ENCODE measurements at places on chromosomes 16 and 17.

DNA sequence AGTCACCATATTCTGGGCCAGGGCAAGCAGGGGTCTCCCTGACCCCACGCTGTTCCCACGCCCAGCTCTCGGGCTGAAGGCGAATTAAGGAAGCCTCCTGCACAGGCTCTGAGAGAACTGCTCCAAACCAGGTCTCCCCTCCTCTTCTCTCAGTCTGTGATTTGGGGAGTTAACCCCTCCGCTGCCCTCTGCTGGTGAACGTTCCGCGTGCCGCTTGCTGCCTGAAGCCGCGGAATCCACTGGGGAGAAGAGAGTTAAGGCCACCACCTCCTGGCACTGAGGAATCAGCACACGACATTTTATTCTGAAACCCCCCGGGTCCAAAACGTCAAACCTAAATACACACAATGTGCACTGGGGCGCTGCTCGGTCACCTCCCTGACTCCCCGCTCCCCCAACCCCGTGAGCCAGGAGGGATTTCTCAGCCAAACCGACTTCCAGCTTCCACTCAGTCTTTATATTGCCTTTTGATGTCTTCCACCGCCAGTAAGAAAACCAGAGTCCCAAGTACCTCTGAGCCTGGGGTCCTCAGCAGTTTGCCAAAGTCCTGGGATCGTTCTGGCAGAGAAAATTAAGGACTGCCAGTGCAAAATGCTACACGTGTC lies 54.4 kb upstream of the RCVRN start:
- no peak for DNase-seq

- no peak for DNase-seq
These were observed 4.2 kb downstream of the GIT1 start for GRCh38 chr17:29585080-29585751.

DNA sequence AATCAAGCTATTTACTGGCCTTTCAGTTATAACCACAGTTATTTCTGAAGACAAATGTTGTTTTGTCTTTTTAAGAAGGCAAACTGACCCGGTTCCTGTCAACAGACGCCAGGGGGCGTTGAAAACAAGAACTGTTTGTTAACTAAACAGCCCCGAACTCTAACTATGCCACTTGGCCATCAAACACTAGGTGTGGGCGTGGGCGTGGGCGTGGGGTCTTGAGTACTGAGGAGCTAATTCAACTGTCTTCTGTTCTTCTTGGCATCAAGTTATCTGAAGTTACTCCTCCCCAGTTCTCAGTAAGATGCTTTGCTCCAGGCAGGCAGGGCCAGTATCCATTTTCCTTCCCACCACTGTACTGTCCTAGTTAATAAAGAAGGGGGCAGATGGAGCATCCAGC lies 63.3 kb upstream of the MTMR4 start:
- peak; percentile 23 for DNase-seq

GRCh38 chr17:77449908-77450741 lies 309.4 kb downstream of the SEC14L1 start:
- DNase-seq, result peak; percentile 64

DNA sequence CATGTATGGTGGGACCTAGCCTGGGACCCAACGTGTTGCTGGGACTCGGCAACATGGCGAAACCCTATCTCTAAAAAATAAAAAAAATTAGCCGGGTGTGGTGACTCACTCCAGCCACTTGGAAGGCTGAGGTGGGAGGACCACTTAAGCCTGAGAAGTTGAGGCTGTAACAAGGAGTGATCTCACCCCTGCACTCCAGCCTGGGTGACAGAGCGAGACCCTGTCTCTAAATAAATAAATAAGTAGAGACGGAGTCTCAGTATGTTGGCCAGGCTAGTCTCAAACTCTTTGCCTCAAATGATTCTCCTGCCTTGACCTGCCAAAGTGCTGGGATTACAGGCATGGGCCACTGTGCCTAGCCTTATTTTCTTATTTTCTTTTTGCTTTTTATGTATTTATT lies 10.1 kb upstream of the CNP start:
- DNase-seq, result no peak

GRCh38 chr17:3929181-3929580 lies 12.9 kb upstream of the P2RX1 start:
- DNase-seq, result no peak

DNA sequence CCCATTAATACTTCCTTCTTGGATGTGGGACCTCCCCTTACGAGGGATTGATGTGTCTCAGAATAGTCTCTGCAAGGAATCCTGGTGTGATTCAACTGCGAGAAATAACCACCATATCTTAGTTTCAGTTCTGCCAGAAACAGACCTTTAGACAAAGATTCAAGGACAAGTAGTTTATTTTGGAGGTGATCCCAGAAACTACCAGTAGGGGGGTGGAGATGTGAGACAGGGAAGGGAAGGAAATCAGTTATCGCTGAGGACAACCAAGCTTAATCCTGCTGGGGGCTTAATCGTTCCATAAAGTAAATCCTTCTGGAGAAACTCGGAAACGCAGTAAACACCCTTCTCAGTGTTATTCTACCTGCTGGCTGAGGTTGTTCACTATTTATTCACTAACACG lies 5.0 kb upstream of the SDR42E1 start:
- DNase-seq, result no peak

DNA sequence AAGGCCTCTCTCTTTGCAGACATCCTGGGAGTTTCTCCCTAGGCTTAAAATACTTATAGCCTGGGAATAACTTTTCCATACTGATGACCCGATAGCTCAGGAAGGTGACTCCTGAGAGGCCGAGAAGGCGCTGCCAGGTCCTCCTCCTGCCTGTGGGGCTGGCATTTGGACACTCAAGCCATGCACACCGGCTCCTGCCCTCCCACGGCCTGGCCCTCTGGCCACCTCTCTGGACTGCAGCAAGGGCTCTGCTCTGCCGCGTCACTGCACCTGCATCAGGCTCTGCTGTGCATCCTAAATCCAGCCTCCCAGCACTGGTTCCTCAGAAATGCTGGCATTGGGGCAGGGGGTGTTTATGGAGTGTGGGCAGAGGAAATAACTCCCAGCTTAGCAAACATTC lies 14.2 kb downstream of the KCNG4 start:
- DNase-seq, result no peak

DNA sequence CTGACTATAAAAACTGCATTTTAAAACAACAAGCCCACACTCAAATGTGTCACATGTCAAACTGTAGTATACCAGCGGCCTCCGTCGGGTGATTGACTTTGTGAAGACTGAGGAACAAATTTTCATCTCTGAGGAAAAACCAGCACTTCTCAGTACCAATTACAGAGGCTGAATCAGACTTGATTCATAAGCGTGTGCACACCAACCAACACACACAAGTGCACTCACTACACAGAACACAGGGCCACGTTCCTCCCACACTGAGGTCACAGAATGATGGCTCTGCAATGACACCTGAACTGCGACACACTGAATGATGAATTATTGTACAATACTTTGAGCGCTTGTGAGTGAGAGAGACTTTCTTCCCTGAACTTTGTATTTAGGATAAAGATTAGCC lies 29.6 kb downstream of the XPO6 start:
- DNase-seq, result peak; percentile 21
